ENCODE measurements at places on chromosomes 7 and 10.

DNA sequence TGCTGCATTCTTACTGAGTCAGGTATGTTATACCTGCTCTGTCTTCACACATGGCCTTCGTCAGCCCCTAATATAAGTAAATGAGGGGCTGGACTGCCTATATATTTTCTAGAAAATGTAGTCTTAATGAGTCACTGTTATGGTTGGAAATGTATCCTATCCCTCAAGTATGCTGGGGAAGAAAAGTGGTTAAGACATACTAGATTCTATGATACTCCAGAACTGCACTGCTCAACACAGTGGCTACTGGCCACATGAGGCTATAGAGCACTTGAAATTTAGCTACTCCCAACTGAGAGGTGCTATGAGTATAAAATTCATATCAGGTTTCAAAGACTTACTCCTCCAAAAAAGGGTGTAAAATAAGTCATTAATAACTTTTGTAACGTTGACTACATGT, 104.3 kb upstream of the STEAP1B start:
- DNase-seq = no peak

DNA sequence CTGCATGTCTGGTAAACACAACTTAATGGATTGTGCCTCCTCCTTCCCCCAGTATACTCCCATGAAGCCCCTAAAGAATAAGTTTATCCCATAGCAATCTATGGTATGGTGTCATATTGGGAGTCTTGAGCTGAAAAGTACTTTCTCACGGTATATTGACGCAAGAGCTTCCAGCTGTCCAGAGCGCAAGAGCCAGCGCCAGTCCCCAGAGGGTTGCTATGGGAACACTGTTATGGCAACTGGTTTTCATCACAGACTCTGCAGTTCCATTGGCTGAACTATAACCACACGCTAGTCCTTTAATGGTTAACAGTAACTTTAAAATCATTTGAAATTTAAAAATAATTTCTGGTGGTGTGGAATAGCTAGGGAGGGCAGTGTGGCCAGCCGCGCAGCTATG, 46.9 kb downstream of the PRPF18 start:
- DNase-seq = no peak

- peak; percentile 50 for DNase-seq
Measured at GRCh38 chr7:45924283-45924682, 3.2 kb upstream of the IGFBP3 start.

DNA sequence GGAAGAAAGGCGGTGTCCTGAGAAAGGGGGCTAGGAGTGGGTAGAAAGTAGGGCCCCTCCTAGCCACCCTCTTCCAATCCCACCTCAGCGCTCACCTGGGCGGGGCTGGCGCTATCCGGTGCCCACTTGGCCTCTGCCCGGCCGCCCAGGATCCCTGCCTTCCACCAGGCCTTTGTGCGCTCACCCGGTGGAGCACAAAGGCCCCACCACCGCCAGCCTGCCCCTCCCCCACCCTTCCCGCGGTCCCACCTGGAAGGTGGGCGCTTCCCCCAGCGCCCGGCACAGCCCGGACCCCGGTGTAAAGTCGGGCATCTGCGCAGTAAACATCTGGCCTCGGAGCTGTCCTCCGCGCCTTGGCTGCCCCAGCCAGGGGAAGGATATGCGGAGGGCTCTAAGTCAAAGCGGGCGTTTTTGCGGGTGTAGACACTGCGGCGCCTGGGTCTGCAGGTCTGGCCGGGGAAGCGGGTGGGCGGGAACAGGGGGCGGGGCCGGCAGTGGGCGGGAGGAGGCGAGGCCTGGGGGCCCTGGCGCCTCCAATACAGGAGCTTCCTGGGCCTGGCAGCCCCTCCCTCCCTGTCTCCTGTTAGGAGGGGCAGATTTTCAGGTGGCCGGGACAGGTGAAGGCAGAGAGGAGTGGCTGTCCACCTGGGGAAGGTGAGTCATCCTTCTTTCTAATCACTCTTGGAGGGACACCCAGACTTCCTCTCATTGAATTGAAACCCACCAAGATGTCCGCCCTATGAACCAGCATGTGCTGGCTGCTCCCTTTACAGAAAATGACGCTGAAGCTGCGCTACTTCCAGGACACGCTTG, 49.3 kb downstream of the PNLIPRP2 start:
- DNase-seq = no peak

- no peak for DNase-seq
Measured at GRCh38 chr7:114214466-114214865, 200.1 kb upstream of the FOXP2 start.

- no peak for DNase-seq
Measured at GRCh38 chr10:86663576-86664339, 4.6 kb upstream of the LDB3 start.

DNA sequence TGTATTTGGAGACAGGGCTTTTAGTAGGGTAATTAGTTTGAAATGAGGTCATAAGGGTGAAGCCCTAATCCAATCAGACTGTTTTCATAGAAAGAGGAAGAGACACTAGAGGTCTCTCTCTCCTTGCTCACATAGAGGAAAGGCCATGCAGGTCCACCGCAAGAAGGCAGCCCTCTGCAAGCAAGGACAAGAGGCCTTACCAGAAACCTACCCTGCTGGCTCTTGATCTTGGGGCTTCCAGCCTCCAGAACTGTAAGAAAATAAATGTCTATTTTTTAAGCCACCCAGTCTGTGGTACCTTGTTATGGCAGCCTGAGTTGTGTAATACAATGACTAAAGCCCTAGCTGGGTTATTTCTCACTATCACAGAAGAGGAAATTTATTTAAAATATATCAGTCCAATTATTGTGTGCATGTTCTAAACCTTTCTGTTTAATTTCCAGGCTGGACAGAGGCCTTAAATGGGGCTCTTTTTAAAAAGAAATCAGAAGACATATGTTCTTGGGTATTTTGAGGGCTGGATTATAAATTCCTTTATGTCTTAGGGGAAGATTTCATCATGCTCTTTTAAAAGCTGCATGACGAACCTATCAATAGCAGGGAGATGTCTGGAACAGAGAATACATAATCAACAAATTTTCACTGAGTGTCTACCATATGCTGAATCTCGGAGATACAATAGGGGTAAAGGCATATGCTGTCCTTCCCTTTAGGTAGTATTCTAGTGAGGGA, 12.9 kb upstream of the TMEM26 start:
- DNase-seq = no peak

GRCh38 chr10:10786109-10787090, 231.3 kb upstream of the CELF2 start:
- DNase-seq = peak; percentile 48

- DNase-seq = no peak
Measured at GRCh38 chr10:132449051-132449810, 52.2 kb downstream of the PWWP2B start.

DNA sequence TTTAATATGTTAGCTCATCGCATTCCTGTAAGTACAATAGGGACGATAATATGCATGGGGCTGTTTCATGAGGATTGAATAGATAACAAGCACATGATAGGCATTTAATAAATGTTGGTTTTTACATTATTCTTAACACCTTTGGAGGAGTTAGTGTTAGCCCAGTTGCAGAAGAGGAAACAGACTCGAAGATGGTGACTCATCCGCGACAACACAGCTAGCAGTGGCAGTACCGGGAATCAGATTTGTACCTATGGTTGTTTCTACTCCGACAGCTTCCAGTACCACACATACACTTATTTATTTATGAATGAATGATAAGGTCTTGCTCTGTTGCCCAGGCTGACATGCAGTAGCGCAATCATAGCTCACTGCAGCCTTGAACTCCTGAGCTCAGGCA, 2.9 kb downstream of the LRMDA start:
- no peak for DNase-seq

GRCh38 chr10:85621562-85621961, 745.0 kb downstream of the GRID1 start:
- no peak for DNase-seq

DNA sequence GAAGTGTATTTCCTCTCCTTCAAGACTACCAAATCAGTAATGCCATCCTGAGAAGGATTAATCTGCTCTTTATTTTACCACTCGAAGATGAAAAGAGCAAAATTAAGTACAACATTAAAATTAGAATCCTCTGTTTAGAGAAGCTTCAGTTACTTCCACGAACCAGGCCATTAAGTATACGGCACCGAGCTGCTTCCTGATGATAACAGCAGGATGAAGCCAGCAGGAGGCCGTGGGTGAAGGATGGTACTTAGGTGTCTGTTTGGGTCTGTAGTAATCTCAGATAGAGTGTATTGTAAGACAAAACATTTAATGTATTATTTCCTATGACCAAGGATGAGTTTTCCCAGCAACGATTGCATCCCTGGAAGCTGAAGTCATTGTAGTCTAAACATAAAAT, 362.8 kb downstream of the SFMBT2 start:
- DNase-seq = no peak

DNA sequence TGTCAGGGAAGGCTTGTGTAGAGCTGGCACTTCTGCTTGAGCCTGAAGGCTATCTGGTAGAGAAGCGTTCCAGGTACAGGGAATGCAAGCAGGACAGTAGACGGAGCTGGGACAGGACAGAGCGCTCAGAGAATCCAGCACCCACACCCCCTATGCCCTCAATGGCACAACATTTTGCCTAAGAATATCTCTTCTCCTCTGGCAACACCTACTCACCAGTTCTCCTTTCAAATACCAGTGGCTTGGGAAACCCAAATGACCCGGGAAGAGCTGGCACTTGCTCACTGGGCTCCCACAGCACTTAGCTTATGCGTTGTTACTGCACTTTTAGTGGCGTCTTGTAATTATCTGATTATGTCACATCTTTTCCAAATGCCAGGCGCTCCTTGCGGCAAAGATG, 118.6 kb downstream of the RNF216 start:
- DNase-seq = no peak

DNA sequence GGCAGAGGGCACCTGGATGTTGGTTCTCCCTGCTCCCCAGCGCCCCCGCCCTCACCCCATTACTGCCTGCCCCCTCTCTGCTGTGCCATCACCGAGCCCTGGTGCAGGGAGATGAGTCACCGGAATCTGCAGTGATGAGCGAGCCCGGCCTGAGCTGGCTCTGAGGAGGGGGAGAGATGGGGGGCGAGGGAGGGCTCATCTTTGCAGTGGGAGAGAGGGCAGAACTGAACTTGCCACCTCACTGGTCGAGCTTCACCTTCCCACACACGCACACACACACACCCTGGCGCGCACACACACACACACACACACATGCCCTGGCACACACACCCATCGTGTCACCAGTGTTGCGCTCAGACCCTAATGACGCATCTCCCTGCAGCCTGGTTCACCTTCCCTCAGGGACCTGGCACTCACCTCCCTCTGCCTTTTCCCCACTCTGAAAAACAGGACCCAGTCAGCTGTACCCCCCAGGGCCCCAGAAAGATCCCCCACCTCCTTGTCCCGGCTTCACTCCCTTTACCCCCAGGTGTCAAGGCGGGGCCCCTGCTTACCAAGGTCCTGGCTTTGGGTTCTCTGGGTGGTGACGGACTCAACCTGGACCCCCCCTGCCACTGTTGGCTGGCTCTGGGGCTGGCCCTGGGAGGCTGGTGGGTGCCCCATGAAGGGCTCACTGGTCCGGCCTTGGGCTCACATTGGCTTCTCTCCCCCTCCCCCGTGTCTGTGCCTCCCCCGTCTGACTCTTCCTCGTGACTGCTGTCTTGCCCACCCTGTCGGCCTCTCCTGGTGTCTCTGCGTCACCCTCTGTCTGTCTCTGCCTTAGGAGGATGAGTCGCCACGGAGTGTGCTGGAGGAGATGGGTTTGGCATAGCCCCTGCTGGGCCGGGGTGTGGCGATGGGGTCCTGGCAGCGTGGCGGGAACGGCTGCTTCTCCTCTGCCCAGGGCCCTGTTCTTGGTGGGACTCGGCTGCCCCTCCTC, 5.4 kb downstream of the VGF start:
- DNase-seq = no peak

- no peak for DNase-seq
Measured at GRCh38 chr10:70425096-70425495, 16.4 kb downstream of the NODAL start.

- DNase-seq = no peak
Measured at GRCh38 chr7:38284553-38284952, 11.1 kb upstream of the TARP start.

GRCh38 chr7:66790196-66790595, 49.7 kb downstream of the RABGEF1 start:
- no peak for DNase-seq

- no peak for DNase-seq
Measured at GRCh38 chr10:77493239-77493806, 144.3 kb downstream of the KCNMA1 start.

GRCh38 chr7:102303669-102304422, 17.2 kb downstream of the SH2B2 start:
- DNase-seq = no peak

GRCh38 chr7:38178695-38179344, 775 bp downstream of the STARD3NL start:
- no peak for DNase-seq

DNA sequence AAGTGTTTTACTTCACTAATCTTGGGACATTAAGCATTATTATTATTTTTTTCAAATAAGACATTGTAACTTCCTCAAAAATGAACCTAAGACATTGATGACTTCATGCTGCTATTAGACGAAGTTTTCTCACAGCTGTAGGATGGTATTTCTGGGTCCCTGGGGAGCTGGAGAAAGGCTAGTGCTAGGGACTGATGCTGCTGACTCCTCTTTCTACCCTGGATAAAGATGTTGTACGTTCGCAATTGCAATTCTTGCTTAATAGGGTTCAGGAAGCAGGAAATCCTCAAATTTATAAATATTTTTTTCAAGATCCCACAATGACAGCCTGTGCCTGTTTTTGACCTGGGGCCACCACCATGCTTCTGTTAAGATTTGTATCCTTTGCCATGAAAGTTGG, 526.0 kb downstream of the CCSER2 start:
- no peak for DNase-seq

- DNase-seq = no peak
Measured at GRCh38 chr7:116230191-116231005, 20.1 kb downstream of the TES start.

DNA sequence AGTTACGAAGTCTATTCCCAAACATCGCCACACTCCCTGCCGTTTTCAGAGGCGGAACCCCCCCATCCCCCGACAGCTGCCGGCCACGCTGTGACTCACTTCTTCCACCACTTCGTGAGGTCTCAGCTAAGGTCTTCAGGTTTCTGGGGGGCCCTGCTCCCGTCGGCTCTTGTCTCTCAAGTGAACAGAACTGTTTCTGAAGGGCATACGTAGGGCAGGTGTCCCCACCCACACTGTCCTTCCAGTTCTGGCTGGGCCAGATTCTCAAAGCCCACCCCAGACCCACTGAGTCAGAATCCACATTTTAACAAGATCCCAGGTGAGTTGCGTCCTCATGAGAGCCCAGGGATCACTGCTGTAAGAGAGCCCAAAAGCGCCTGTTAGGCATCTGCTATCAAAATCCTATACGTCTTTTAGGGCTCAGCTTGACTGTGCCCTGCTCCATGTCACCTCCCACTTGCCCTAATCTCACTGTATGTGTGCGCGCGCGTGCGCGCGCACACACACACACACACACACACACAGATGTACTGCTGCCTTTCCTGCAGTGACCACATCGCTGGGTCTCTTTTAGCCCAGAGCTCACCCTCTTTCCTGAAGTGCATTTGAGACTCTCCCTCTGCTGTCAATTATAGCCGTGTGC, 78.8 kb downstream of the PROSER2 start:
- no peak for DNase-seq

- DNase-seq = no peak
Measured at GRCh38 chr10:129483430-129484010, 16.5 kb downstream of the MGMT start.
